ENCODE measurements at places on chromosomes 13 and 19.

GRCh38 chr19:41341669-41342490 is 11.8 kb downstream of the TGFB1 start:
- DNase-seq: no peak

- DNase-seq: no peak
Observed at GRCh38 chr13:46580362-46580839, 27.4 kb downstream of the LRCH1 start.

GRCh38 chr13:72342364-72342763 is 385.1 kb downstream of the MZT1 start:
- no peak for DNase-seq

DNA sequence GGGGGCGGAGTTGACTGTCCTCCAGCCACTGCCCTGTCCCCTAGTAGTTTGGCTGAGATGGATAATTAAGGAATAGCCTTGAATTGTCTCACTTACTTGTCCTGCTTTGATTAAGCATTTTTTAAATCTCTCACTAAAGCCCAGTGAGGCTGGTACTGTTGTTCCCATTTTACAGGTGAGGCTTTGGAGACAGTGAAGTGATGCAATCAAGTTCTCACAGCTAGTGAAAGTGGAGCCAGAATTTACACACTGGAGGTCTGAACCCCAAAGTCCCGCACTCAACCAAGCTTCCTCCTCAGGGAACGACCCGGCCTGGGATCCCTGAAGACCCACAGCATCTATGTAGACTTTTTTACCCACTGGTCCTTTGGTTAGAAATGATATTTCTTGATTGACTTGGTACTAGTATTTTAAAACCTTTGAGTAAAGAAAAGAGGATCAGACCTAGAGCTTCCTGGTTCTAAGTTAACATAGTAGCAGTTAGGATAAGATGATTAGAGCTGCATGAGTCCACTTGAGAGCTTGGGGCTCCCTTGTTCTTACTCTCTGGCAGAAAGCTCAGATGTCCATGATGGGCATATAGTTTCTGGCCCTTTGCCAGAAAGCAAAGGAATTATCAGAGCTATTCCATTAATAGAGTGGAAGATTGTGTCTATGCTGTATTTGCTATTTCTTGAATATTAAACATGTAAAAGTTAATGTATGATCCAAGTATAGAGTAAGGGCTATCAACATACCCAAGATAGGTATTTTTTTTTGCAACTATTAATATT is 154.3 kb downstream of the LMO7 start:
- no peak for DNase-seq

GRCh38 chr13:99883805-99884204 is 87.8 kb downstream of the ZIC5 start:
- DNase-seq: no peak

DNA sequence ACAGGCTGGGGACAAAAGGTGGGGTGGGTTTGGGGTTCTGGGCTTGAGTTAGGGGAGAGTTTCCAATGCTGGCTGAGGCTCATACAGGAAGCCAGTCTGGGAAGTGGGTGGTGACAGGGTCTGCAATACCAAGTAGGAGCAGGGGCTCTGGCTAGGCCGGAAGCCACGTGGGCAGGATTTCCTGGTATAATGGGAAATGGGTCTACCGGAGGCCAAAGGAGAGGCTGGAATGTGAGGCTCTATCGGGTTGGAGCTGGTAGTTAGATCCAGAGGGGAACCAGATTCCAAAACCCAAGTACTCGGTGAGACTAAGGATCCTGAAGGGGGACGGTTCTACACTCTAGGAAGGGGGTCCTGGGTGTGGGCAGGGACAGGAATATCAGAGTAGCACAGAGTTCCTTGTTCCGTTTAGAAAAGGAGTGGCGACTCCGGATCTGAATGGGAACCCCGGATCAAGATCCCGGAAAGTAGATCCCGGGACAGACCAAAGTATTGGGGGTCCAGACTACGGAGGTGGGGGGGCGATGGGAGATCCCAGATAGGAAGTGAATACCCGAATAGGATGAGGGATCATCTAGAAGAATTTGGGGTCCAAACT is 802 bp downstream of the CDC37 start:
- DNase-seq: no peak

DNA sequence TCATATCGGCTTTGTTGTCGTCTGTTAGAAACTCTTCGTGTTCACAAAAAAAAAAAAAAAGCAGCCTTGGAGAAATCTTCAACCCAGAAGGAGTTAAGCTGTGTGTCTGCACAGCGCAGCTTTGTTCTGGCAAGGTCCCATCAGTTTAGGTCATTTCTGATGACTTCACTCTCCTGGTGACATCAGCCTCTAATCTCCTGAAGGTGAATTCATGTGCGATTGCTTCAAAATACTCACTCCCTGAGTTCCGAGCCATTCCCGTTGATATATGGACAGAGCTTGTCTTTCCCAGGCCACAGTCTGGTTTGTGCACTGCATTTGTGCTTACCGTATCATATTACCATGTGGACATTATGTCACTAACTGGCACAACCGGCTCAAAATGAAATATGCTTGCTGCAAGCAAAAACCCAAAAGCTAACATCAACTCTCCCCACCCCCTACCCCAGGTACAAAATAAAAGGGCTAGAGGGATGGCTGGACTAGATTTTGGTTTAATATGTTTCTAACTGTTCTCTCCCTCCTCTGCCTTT is 342.4 kb downstream of the KCNRG start:
- no peak for DNase-seq

DNA sequence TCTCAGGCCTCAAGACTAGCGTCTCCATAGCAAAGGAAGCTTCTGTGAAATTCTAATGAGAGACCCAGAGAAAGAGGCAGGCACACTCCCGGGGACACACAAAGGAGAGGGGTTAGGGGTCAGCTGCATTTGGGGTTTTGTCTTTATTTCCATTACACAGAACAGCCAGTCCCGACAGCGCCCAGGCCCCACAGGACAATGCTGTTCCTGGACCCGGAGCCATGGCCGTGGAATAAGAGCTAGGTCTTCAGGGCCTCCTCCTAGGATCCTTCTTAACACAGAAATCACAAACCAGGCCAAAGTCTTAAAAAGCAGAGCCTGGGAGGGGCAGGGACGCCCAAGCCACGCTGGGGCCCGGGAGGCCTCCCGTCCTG is 22.8 kb downstream of the KCTD15 start:
- DNase-seq: no peak

DNA sequence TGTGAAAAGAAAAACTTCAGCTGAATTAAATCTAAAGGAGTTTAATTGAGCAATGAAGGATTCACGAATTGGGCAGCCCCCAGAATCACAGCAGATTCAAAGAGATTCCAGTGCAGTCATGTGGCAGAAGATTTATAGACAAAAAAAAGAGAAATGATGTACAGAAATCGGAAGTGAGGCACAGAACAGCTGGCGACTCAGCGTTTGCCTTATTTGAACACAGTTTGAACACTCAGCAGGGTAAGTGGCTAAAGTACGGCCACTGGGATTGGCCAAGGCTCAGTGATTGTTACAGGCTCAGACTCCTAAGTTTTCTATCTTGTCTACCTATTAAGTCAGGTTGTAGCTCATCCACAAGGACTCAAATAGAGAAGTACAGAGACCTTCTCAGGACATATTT is 11.6 kb upstream of the CFAP97D2 start:
- DNase-seq: no peak

DNA sequence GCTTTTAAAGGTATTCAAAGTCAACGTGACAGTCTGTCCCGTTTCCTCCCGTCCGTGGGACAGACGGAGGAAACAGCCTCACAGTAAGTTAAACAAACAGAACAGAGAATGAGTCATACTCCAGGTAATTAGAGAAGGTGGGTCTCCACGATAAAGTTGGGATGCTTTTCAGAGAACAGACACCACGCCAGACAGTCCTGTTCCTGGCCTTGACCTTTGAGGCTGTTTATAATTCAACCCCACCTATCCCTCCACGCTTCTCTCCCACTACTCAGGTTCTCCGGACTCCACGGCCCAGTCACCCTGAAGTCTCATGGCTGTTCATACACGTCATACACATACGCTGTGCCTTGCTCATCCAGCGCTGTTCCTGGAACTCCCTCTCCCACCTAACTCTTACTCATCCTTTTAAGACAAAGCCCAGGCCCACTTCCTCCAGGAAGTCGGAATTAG is 42.5 kb downstream of the ARHGEF18 start:
- DNase-seq: no peak

DNA sequence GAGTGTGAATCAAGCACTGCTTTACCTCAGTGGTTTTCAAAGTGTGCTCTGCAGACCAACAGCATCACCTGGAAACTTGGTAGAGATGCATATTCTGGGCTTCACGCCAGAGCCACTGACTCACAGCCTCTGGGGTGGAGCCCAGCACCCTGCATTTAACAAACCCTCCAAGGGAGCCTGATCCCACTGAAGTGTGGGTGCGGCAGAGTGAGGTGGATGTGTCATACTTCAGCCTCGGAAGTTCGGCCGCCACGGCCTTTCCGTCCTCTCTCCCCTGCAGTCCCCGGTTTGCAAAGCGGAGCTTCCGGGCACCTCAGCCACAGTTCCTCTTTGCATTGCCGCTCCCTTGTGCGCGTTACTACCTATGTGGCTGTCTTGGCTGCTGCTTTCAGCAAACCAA is 33.3 kb upstream of the MICU2 start:
- peak; percentile 6 for DNase-seq

GRCh38 chr13:94112731-94113130 is 366.8 kb downstream of the DCT start:
- DNase-seq: no peak

GRCh38 chr13:99977334-99977911 is 4.2 kb upstream of the ZIC2 start:
- no peak for DNase-seq

DNA sequence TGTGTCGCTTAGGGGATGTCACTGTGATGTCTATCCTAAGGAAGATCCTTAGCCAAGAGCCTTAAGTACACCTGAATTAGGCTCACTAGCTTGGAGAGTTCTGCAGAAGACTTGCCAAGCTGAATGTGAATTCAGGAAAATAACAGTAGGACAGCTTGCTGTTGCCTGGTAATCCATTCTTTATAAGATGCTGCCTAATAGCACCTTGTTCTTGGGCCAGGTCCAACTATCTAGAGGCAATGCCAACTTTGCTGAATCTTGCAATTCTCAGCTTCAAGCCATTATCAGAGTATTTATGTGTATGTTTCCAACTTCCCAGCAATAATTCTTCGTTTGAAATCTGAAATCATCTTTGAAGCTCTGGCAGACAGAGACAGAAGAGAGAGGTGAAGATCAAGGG is 102.8 kb downstream of the PCDH17 start:
- DNase-seq: no peak

GRCh38 chr19:16327911-16328823 is 3.5 kb downstream of the KLF2 start:
- no peak for DNase-seq

DNA sequence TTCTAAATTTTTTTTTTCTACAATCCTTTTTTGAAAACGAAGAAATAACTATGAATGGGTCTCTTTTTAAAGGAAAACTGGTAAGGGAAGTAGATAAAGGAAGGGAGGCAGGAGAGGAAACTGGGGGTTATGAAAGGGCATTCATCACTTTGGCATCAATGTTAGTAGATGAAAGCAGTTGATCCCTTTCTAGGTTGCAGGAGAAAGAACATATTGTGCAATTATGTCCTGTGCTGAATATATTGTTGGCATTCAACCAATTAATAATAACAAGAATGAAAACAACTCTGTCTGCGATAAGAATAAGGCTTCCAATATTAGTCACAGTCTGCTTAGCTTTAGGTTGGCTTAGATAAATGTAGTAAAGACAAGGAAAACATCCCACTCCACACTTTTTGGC is 796.8 kb upstream of the KLHL1 start:
- no peak for DNase-seq

- no peak for DNase-seq
Observed at GRCh38 chr13:78309497-78310180, 293.7 kb downstream of the POU4F1 start.

GRCh38 chr19:28399187-28399586 is 813.8 kb downstream of the UQCRFS1 start:
- no peak for DNase-seq

DNA sequence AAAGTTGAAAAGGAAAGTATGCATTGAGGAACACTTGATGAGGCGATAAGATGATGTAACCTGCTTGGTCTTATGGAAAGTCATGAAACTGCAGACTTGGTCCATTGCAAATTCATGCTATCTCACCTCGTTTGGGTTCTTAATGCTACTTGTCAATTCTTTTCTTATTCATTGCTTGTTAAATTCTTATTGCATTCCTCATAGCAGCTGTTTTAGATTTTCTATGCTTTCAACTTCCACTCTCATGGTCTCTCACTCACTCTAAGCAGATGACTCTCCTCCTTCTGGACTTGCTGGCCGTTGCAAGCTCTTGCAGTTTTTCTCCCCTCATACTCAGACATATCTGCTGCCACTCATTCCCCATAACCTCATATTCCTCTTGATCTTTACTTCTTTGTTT is 67.8 kb upstream of the CSNK1A1L start:
- DNase-seq: no peak

- no peak for DNase-seq
Observed at GRCh38 chr19:42074513-42075363, 1.2 kb upstream of the ZNF574 start.

DNA sequence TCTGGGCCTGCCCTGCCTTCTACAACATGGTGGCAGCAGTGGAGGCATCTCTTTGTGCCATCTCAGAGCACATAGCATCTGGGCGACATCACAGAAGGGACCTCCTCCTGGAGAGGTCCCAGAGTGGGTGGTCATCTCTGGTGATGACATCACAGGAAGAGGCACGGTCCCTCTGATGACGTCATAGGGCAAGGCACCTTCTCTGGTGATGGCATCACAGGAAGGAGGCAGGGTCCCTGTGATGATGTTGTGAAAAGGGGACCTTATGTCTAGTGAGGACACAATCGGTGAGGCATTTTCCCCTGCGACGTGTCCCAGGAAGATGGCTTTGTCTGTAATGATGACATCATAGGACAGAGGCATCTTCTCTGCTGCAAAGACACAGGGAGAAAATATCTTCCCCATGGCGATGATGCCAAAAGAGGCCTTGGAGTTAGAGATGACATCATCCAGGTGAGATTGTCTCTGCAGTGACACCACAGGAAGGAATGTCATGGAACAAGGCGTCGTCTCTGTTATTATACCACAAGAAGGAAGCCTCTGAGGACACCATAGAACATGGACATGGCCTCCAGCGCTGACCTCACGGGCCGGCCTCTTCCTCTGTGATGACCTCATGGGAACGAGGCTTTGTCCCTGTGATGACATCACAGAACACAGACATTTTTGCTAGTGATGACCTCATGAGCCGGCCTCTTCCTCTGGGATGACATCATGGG is 10.7 kb downstream of the SHISA7 start:
- DNase-seq: no peak

GRCh38 chr13:31949486-31949885 is 82.1 kb upstream of the FRY start:
- DNase-seq: no peak

DNA sequence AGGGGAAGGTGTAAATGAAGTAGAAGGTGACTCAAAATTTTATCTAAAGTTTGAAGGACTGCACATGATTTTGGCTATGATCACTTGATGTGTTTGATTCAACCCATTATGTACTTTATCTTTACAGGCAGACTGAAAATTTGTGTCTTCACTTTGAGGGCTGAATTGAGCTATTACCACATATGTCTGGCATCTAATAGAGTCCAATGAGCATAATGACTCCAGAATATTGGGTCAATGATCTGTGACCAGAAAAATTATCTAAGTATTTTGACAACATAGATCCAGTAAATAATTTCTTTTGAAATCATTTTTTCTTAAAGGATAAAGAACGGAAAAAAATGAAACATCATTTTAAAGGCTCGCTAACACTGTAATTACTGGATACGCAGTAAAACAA is 2810.0 kb downstream of the PCDH9 start:
- DNase-seq: no peak

Data from stimulated activated CD4-positive, alpha-beta T cell treated with anti-CD3 and anti-CD28 coated beads, Interleukin-4, amount 100 ng/mL, for 4 hours (primary cell).